ENCODE measurements at places on chromosomes 6 and 20. TPM values are rescaled to one million over a fixed set of nuclear protein-coding genes. Genes with fewer than 3 reads are reported as not detected.

Gene FAM184A
- not detected for total RNA-seq

Gene DEFB132
- total RNA-seq = not detected

Gene MYLK4
- total RNA-seq = 0.10 TPM

Gene PPP1R16B
- 0.15 TPM for total RNA-seq

Gene SMLR1
- not detected for total RNA-seq

Gene NKX2-2
- not detected for total RNA-seq

Gene TSBP1
- total RNA-seq = not detected

Gene GSTA3
- not detected for total RNA-seq

Gene FAXC
- 5.9 TPM for total RNA-seq

Gene OARD1
- 17.1 TPM for total RNA-seq

Gene LY6G6D
- total RNA-seq = not detected

Gene ITPR3
- total RNA-seq = 39.1 TPM

Gene TRIM10
- not detected for total RNA-seq

Gene APCDD1L
- total RNA-seq = 0.06 TPM

Gene SYCP2L
- total RNA-seq = 1.9 TPM

Gene ARMC2
- 2.0 TPM for total RNA-seq

Gene MUC22
- total RNA-seq = 0.02 TPM

Gene CLDN20
- not detected for total RNA-seq

Gene TBXT
- total RNA-seq = not detected

Gene PRSS16
- total RNA-seq = 3.5 TPM

Gene FILIP1
- total RNA-seq = 0.28 TPM

Gene TREML4
- total RNA-seq = not detected

Gene PI3
- total RNA-seq = 2.9 TPM

Gene SOBP
- 0.60 TPM for total RNA-seq

Gene INSM1
- not detected for total RNA-seq

Gene ZC3H12D
- 0.01 TPM for total RNA-seq

Gene POPDC3
- total RNA-seq = 21.1 TPM

Gene TMEM14C
- 146 TPM for total RNA-seq

Gene HLA-DQB2
- total RNA-seq = not detected

Gene FKBP1C
- total RNA-seq = 2.1 TPM

Gene SAPCD1
- 3.1 TPM for total RNA-seq

Gene GTF3C6
- total RNA-seq = 96.2 TPM

Gene SLC35F1
- total RNA-seq = not detected

Gene SNX5
- total RNA-seq = 224 TPM

Gene BTN2A1
- total RNA-seq = 17.7 TPM

Gene RFX6
- not detected for total RNA-seq

Gene FLRT3
- 2.4 TPM for total RNA-seq
